MM.1S (cell line): ENCODE measurements at places on chromosomes 6 and 20.

GRCh38 chr20:47330933-47331708, 25.4 kb downstream of the ZMYND8 start:
- DNase-seq, result no peak

DNA sequence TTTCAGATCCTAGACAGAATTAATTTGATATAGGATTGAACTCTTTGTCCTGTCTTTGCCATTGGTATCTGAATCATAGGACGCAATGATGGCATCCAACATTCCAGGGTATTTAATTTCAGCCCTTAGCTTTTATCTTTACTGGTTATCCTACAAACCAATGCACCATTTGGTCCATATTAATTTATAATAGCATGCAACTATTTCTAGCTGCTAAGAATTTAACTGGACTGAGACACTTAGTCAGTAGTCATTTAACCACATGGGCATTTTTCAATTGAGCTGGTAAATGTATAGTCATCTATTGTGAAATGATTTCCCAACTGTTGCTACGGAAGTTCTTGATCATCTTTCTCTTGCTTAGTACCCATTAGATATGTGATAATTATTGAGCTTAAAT, 141.1 kb downstream of the CD164 start:
- no peak for DNase-seq

DNA sequence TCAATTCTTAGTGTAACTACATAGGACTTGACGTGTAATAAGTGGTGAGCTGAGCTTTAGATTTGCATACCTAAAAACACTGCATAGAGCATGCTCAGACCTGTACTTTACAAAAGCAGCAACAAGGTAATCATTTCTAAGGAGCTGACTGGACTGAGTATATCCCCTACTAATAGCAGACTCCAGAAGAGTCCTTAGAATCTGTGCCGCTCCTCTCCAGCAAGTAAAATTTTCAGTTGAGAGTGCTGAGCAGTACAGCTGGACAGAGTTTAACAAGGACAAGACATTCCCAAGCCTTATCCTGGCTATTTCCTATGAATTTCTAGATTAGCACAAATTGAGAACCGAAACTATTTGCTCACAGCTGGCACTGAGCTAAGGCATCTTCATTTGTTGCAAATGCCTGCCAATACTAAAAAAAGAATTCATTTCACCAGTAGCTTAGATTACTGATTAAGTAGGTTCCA, 26.1 kb upstream of the KLHL31 start:
- peak; percentile 61 for DNase-seq

- peak; percentile 85 for DNase-seq
These were observed 326.5 kb upstream of the RUNX2 start for GRCh38 chr6:45001663-45002062.

- no peak for DNase-seq
These were observed 16.5 kb upstream of the NNAT start for GRCh38 chr20:37504404-37505096.

- DNase-seq, result no peak
These were observed 790.1 kb upstream of the SLC35B3 start for GRCh38 chr6:9225441-9225871.

DNA sequence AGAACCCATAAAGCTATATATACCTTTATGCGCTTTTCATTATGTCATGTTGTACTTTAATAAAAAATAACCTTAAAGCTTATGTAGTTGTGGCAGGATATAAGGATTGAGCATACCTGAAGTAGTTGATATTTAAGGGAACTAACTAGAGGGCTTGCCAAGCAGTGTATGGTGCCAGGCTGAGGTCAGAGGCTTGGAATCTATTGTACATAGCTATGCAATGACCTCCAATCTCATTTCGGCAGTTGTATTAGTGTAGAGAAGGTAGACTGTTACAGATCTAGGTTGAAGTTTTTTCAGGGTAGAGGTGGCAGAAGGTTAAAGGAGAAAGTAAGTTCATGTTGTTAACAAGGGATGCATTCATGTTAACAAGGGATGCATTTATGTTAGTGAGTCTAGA, 397.7 kb upstream of the HS3ST5 start:
- DNase-seq, result no peak

GRCh38 chr6:25640446-25640845, 11.6 kb upstream of the SCGN start:
- no peak for DNase-seq

- no peak for DNase-seq
These were observed 532.5 kb downstream of the KIF16B start for GRCh38 chr20:16040742-16041141.

GRCh38 chr6:131828080-131828479, 20.3 kb downstream of the ENPP1 start:
- DNase-seq, result no peak

GRCh38 chr6:44805238-44805846, 417.8 kb downstream of the CDC5L start:
- no peak for DNase-seq

DNA sequence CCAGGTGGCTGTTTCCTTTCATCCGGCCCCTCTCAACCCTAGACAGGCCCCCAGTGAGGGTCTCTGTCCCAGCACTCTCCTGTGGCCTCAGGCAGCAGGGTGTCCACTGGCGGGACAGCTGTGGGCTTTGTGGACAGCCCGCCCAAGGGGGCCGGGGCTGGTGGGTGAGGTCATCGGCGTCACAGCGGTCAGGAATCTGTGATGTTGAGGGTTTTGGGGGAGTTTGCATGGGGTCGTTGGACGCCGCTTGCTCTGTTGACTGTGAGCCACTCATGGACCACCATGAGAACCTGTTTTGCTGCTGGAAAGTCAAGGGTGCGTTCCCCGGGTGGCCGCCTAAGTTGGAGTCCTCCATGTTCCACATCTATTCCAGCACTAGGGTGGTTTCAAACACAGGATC, 146.4 kb downstream of the DTNBP1 start:
- no peak for DNase-seq

GRCh38 chr20:6580486-6580885, 187.0 kb upstream of the BMP2 start:
- no peak for DNase-seq

DNA sequence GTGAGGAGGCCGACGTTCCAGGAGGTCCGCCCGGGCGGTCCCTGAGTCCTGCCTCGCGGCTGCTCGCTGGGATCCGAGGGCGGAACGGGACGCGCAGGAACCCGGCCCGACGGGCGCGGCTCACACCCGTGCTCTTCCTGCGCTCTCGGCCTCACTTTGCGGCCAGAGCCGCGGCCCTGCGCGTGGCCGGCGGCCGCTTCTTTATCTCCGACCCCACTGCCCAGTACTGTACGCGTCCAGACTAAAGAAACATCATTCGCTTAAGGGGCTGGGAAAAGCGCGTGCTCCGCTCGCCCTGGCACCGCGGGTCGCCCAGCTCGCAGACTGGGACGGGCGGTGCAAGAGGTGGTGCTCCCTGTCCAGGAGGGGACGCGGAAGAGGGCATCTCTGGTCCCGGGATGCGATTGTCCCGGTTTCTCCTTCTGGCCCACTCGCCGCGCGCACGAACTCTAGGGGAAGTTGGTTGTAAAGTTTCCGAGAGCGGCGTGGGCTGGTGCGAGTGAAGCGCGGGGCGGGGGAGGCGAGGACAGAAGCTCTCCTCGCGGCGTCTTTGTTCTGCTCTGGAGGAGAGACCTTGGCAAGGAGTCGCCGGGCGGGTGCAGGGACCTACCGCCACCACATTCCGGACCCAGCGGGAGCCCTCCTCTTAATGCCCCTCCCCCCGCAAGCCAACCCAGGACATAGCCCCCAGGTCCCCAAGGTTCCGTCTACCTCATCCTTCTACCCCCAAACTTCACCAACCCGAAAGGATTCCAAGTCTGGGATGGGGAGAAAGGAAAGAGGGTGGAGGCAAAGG, 71.0 kb downstream of the SOX4 start:
- no peak for DNase-seq

- peak; percentile 78 for DNase-seq
These were observed 24.4 kb downstream of the PLCB1 start for GRCh38 chr20:8156235-8157079.

GRCh38 chr6:13902922-13903321, 21.8 kb upstream of the RNF182 start:
- DNase-seq, result no peak

GRCh38 chr6:152922706-152923105, 60.1 kb downstream of the FBXO5 start:
- no peak for DNase-seq

GRCh38 chr6:142846883-142847287, 98.1 kb downstream of the HIVEP2 start:
- DNase-seq, result peak; percentile 13

- no peak for DNase-seq
These were observed 13.8 kb downstream of the RNASET2 start for GRCh38 chr6:166942393-166943168.

- no peak for DNase-seq
These were observed 316.5 kb downstream of the BTBD9 start for GRCh38 chr6:38323216-38323615.

- DNase-seq, result no peak
These were observed 181.0 kb downstream of the ZNF217 start for GRCh38 chr20:53412577-53413185.

DNA sequence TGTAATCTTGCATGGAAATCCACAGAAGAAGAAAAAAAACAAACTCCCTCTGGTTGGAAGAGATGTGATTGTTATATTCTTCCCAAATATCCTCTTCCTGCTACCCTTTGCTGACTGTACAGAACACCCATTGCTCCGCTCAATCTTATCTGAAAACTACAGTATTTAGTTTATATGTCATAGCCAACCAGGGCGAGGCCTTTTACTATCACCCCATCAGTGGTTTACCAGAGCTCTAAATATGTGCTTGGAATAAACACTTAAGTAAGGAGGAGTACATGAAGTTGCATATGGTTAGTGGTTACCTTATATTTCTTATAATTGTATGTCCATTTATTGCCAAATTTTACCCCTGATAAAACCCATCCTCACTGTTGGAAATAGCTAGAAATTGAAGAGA, 12.2 kb downstream of the PRL start:
- no peak for DNase-seq

DNA sequence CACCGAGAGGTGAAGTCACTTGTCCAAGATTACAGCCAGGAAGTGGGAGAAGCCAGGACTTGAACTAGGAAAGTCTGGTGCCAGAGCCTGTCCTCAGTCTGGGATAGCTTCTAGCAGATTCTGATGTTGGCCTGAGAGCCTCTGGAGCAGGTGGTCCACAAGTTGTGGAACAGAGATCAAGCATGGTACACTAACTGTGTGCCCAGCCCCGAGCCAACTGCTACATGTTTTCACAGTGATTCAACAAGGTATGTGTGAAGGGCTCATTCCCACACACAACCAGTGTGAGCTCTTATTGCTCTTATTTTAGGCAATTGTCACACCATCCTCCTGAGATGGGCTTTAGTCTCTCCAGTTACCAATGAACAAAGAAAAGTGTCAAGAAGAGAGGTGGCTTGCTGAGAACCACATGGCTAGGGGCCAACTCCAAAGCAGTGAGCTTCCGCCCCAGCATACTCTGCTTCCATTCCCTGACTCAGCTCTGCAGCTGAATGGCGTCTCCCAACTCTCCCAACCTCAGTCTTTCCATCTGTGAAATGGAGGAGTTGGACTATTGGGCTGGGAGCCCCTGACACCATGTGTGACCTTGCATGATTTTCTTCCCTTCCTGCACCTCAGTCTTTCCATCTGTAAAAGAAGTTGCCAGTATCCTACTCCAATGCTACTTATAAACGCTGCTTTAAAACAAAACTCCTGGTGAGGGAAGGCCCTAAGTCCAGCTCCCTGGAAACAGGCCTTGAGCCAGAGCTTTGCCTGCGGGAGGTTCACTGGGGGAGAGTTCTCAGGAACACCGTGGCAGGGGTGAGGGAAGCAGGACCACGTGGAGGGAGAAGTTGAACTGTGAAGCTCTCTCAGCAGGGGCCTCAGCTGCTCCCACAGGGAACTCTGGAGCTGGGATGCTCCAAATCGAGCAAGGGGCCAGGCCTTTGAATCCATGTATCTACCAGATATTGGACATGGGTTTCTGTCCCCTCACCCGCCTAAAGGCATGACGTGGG, 40.9 kb downstream of the CDH22 start:
- no peak for DNase-seq

DNA sequence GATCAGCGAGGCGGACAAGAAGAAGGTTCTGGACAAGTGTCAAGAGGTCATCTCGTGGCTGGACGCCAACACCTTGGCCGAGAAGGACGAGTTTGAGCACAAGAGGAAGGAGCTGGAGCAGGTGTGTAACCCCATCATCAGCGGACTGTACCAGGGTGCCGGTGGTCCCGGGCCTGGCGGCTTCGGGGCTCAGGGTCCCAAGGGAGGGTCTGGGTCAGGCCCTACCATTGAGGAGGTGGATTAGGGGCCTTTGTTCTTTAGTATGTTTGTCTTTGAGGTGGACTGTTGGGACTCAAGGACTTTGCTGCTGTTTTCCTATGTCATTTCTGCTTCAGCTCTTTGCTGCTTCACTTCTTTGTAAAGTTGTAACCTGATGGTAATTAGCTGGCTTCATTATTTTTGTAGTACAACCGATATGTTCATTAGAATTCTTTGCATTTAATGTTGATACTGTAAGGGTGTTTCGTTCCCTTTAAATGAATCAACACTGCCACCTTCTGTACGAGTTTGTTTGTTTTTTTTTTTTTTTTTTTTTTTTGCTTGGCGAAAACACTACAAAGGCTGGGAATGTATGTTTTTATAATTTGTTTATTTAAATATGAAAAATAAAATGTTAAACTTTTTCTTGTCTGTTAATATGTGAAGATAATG, 2.2 kb downstream of the HSPA1B start:
- DNase-seq, result peak; percentile 63

GRCh38 chr20:61125076-61125475, 127.0 kb upstream of the CDH4 start:
- no peak for DNase-seq

GRCh38 chr20:55964790-55965189, 40.5 kb downstream of the CBLN4 start:
- DNase-seq, result no peak

DNA sequence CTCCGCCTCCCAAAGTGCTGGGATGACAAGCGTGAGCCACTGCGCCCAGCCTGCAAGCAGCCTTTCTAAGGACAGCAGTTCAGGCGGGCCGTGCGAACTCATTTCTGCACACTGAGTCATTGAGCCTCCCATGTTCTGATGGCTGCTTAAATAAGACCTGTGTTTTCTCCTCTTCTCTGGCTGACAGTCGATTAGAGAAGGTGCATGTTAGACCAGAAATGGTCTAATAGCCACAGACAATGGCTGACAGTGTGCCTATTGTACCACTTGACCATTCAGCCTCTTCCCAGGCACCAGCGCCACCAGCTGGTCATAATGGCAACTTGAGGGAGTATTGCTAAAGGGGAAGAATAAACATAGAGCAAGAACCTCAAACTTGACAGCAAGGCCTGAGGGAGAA, 6.2 kb downstream of the CST11 start:
- DNase-seq, result peak; percentile 29
